Foreskin fibroblast (primary cell): ENCODE measurements at places on chromosomes 5 and 9.

GRCh38 chr5:73844165-73844564, 218.2 kb downstream of the ARHGEF28 start:
- DNase-seq = no peak

- DNase-seq = no peak
Measured at GRCh38 chr5:163947848-163948666, 442.6 kb downstream of the MAT2B start.

- peak; percentile 79 for DNase-seq
Measured at GRCh38 chr9:129964901-129965734, 77.9 kb downstream of the FNBP1 start.

DNA sequence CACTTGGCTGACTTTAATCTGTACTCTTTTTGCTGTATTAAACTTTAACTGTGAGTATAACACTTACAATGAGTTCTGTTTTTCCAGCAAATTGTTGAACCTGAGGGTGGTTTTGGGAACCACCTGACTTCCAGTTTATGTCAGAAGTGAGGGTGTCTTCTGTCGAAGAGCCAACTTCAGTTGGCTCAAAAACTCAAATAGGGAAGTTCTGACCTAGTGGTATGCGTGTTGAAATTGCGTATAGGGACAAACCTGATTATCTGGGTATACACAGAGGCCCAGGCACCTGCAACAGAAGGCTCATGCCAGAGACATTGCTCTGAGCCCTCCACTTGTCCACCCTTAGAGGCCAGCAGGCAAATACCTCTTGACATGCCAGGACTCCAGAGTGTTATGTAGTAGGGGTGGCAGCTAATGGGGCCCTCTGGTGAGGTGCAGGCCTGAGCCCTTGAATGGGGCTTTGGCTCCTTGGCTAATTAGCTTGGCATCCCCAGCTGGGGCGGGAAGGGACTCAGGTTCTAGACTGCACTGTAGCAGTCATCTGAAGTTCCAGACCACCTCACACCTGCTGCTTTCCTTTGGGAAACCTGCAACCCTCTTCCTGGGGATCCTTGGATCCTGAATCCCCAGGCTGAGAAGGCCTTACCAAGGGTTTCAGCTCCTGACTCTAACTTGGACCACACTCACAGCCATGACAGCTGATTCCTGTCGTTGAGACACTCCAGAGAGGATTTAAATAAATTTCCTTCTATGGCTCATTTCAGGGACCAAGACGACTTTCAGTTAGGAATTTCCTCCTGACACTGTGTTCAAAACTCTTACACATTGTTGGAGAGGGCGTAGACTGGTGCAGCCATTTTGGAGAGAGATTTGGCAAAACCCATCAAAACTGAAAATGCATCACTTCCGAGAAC, 189.6 kb downstream of the HSPA4 start:
- no peak for DNase-seq

DNA sequence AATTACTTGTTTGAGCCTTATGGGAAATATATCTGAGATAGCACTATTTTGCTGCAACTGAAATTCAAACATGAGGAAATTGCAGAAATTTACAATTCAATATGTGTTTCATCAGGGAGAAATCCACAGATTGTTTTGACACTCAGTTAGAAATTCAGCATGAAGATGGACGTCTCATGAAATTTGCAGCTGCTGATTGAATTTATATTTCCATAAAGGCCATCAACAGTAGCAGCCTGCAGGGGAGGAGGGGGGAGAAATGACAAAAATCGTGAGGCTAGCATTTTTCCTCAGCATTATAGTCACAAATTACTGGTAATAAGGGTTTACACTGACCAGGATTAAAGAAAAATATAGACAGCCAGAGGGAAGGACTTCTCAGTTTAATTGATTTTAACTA, 81.0 kb downstream of the NDUFAF2 start:
- no peak for DNase-seq

- DNase-seq = no peak
Measured at GRCh38 chr5:89542736-89543135, 659.8 kb upstream of the MEF2C start.

GRCh38 chr5:79513308-79513703, 628 bp downstream of the HOMER1 start:
- DNase-seq = peak; percentile 55

DNA sequence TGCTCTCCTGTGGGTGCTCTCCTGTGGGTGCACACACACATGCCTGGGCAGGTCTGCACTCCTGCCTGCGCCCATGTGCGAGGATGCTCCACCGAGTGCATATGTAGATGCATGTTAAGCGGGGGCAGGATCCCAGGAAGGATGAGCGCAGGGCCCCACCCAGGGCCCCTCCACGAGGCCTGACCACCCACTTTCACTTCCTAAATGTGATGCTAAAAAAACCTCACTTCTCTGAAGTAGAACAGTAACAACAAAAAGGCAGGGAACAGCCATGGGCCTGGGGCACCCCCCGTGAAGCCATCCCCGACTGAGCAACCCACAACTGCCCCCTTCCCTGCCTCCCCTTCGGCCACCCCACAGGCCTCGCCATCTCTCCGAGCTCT, 48.2 kb upstream of the SARDH start:
- DNase-seq = no peak

GRCh38 chr9:81776390-81776789, 87.0 kb upstream of the TLE1 start:
- no peak for DNase-seq

DNA sequence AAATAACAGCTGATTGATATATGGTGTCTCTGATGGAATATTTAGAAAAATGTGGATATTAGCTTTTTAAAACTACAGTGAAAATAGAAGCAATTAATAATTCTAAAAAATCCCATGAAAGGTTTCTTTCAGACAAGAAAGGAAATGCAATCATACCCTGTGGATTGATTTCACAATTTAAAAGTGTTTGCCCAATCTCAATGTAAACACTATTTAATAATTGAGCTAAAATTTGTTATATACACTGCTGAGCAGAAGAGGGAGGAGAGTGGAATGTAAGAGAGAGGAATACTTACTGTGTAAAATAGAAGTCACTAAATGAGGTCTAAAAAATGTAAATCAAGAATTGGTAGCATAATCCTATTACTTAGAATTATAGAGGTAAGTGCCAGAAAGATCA, 76.9 kb downstream of the FEM1C start:
- no peak for DNase-seq

- DNase-seq = no peak
Measured at GRCh38 chr5:57626703-57627102, 144.1 kb upstream of the ACTBL2 start.

- DNase-seq = no peak
Measured at GRCh38 chr9:84303061-84303460, 37.5 kb downstream of the SLC28A3 start.

DNA sequence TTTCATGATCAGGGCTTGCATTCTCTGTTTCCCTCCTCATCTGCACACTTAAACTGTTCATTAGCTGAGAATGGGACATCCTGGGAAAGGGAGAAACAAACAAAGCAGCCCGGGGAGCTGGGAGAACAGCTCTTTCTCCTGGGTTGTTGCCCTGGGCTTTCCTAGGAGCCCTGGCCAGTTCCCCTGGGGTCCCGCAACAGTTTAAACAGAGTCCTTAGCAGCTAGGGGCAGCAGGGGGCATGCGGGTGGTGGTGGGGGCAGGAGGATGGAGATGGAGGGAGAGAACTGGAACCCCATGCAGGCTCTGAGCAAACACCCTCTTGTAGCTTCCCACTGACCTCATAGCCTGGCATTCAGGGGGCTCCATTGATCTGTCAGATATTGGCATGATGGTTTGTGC, 209.1 kb upstream of the TBCA start:
- DNase-seq = no peak

DNA sequence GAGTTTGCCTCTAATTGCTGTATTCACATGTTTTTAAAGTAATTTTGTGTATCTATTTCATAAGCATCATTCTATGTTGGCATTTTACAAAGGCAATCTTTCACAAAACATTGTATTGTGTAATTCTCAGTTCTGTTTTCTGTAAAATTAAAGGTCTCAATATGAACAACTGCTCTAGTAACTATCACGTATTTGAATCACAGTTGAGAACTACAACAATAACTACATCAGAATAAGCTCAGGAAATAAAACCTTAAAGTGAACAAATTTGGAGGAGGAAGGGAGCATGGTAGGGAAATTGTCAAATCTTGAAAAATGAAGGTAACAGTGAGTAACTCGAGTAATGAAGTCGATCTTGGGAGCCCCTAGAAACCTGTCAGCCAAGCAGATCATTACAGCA, 22.5 kb upstream of the CAMK4 start:
- DNase-seq = no peak

DNA sequence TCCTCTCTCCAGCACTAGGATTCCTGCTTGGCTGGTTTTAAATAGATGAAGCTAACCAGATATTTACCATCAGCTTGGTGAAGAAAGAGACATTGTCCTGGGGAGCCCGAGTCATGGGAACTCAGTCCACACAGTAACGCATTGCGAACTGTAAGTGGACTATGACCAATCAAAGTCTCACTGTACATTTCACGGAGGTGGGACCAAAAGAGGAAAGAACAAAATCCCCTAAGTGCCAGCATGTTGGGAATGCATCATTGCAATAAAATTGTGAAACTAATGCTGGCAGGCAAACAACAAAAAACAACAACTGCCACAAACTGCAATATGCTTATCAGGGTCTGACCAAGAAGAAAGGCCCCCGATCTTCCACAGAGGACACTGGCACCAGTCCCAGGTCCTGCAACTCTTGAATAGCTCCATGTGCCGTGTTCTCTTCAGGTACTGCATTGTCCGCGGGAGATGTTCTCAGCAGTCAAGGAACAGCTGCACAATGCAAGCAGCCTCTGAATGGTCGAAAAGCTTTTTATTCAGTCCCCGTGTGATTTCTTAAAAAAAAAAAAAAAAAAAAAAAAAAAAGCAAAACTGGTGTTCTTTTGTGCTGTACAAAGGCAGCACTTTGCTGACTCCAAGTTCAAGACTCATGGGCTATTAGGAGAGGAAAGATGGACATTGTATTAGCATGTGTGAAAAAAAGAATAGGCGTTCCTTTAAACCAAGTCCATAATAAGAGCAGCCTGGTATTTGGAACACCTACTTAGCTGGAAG, 38.1 kb downstream of the SEMA6A start:
- DNase-seq = no peak

DNA sequence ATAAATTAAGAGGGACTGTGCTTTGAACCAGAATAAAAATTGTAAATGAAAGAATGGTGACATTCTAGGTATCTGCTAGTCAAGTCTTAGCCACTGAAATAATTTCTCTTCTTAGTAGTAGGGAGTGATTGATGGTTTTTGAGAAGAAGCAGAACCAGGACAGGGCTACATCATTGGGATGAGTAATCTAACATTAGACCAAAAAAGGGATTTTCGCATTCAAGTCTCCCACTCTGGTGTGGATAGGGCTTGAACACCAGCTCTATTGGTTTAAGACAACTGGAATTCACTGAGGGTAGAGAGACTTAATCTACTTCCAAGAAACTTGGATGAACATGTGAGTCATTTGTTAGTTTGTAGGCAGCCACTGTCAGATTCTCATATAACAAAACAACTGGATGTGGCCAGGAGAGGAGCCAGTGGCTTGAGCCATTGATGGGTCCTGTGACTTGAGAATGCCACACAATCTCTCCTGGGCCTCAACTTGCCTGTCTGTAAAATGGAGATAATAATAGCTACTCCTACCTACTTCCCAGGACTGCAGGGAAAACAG, 16.6 kb downstream of the FAT2 start:
- DNase-seq = no peak

- no peak for DNase-seq
Measured at GRCh38 chr5:78268356-78268755, 26.1 kb downstream of the AP3B1 start.

GRCh38 chr5:51027271-51027670, 356.0 kb upstream of the ISL1 start:
- no peak for DNase-seq

- DNase-seq = no peak
Measured at GRCh38 chr5:54741711-54742110, 224.2 kb downstream of the SNX18 start.

DNA sequence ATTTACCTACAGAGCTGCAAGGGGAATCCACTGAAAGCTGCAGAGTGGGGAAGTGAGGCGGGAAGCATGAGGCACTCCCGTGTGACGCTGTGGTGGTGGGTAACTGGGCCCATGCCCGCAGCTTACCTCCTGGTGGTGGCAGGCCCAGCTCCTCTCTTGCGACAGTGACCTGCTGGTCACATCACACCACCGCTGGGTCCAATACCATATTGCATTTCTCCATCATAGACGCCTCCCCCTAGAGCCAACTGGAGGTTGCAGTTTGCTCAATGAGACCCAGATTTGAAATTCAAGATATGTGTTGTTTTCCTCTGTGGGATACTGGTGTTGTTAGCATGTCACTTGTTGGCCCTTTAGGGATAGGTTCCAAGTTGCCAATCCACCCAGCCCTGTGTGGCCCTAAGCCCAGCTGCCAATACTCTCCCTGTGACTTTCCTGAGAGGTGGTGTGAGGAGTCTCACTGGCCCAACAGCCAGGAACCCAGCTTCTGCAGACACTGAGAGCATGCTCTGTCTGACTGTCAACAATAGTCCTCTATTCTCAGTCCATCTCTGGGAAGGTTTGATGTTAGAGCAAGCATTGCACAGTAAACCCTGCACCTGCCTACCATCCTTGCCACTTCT, 428.3 kb downstream of the GADD45G start:
- no peak for DNase-seq

DNA sequence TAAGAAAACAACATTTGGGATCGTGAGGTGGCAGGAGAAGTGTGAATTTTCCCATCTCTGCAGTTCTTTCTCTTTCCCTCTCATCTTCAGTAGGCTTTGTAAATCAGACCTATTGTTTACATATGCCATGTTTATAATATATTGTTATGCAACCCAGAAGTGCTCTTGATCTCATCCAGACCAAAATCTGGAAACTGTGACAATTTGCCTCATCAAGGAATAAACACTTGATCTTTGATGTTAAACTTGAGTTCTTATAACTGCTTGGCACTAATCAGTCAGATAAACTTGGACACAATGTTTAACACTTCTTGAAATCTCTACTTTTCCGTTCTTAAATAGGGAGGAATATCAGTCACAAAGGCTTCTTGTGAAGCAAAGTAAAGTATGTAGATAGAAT, 384.7 kb downstream of the DMRT2 start:
- DNase-seq = no peak

GRCh38 chr5:6633469-6634245, 417 bp downstream of the SRD5A1 start:
- peak; percentile 44 for DNase-seq

- DNase-seq = no peak
Measured at GRCh38 chr5:19751326-19751725, 236.7 kb downstream of the CDH18 start.

GRCh38 chr9:83509402-83509801, 28.8 kb downstream of the FRMD3 start:
- DNase-seq = peak; percentile 54

GRCh38 chr5:148615644-148616275, 38.6 kb downstream of the HTR4 start:
- peak; percentile 2 for DNase-seq

GRCh38 chr5:66467564-66467963, 128.6 kb upstream of the MAST4 start:
- DNase-seq = no peak

- DNase-seq = no peak
Measured at GRCh38 chr9:95667789-95668188, 151.0 kb upstream of the PTCH1 start.

GRCh38 chr9:94865582-94866452, 139.3 kb downstream of the AOPEP start:
- peak; percentile 52 for DNase-seq
